ENCODE measurements at places on chromosomes 6 and 20. TPM values are rescaled to one million over a fixed set of nuclear protein-coding genes. Genes with fewer than 3 reads are reported as not detected.

GRCh38 chr6:150959166-150959565, 93.7 kb downstream of the MTHFD1L start:
- no peak for DNase-seq

DNA sequence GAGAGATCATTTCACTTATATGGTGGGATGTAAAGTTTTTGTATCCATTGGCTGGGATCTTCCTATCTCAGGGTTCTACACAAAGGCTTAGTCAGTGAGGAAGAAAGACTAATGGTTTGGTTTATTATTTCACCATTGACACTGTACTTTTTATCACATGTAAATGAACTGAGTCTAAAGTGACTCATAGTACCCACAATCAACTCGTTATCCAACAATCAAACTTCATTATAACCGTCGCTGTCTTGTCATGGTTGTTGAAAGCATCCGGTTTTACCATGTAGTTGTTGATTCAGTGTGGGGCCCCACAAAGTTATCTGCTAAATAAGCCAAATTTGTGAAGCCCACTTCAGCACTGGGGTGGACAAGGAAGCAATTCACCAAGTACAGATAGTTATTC, 55.8 kb upstream of the MTRF1L start:
- no peak for DNase-seq

DNA sequence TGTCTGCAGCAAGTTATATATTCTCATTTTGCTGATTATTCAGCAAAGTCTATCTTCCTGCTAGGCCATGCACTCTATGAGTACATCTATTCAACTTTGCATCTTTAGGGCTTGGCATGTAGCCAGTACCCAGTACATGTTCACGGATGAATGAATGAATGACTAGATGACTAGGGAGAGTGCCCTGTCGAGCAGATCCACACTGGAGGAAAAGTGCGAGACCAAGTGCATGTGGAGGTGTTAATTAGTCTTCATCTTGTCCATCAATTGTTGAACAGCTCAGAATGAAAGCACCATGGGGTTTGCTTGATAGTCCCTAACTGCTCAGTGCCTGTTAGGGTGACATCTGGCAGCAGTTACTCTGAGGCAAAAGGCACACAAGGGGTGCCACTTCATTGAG, 30.4 kb downstream of the TM9SF4 start:
- no peak for DNase-seq

The OR12D3 gene
- not detected for total RNA-seq

The ZC2HC1B gene
- not detected for total RNA-seq

DNA sequence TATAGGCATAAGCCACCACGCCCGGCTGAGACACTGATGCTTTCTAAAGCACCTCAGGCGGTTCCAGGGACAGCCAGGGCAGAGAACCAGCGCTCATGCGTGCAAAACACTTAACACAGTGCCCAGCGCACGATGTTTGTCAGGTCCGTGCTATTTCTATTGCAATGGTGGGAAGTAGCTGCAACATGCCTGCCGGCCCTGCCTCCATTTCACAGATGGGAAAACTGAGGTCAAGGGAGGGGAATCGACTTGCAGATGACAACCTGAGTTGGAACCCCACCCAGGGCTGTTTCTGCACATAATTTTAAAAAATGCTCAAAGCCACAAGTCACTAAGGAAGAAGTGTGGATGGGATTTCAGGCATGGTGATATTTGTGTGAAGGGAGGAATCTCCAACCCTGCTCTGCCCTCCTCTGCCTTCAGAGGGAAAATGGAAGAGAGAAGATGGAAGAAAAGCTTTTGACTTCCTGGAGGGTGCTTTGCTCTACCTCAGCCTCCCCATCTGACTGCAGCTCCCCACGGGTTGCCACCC, 39.9 kb downstream of the KIAA1755 start:
- DNase-seq: no peak
